Pericardium fibroblast (primary cell): ENCODE measurements at places on chromosomes 5 and 9. TPM values are rescaled to one million over a fixed set of nuclear protein-coding genes. Genes with fewer than 3 reads are reported as not detected.

The SLC34A3 gene
- not detected in 2 replicates for total RNA-seq

The FBXO4 gene
- 6.9 and 7.6 TPM in 2 replicates for total RNA-seq

The C6 gene
- total RNA-seq: 10.0 and 12.7 TPM in 2 replicates

The LRRC19 gene
- total RNA-seq: not detected in 2 replicates

The UNC13B gene
- total RNA-seq: 10.3 and 12.5 TPM in 2 replicates

The SPINK13 gene
- not detected in 2 replicates for total RNA-seq

The CNOT6 gene
- 7.2 and 7.4 TPM in 2 replicates for total RNA-seq

The HSD17B4 gene
- 116 and 130 TPM in 2 replicates for total RNA-seq

The PTGDS gene
- 304 and 428 TPM in 2 replicates for total RNA-seq

The TYRP1 gene
- total RNA-seq: 0.23 TPM in 1 of 2 replicates, not detected in the other

The UAP1L1 gene
- 12.0 and 13.6 TPM in 2 replicates for total RNA-seq

The SLC6A18 gene
- total RNA-seq: not detected in 2 replicates

The TMC1 gene
- total RNA-seq: 1.2 TPM in 1 of 2 replicates, not detected in the other

The FLT4 gene
- 0.12 and 1.8 TPM in 2 replicates for total RNA-seq

The DMRTA1 gene
- 0.12 and 0.17 TPM in 2 replicates for total RNA-seq

The GABRA6 gene
- total RNA-seq: not detected in 2 replicates

The SPATA31A3 gene
- total RNA-seq: not detected in 2 replicates

The TLR4 gene
- 2.6 and 9.4 TPM in 2 replicates for total RNA-seq

The ACER2 gene
- 0.26 and 2.7 TPM in 2 replicates for total RNA-seq

The TNFSF15 gene
- total RNA-seq: 0.26 and 0.35 TPM in 2 replicates

The CYSRT1 gene
- total RNA-seq: 0.17 TPM in 1 of 2 replicates, not detected in the other

The FOXD4L3 gene
- total RNA-seq: not detected in 2 replicates

The ADGRD2 gene
- total RNA-seq: not detected in 2 replicates

The SPATA9 gene
- 0.82 TPM in 1 of 2 replicates, not detected in the other for total RNA-seq

The ARHGEF28 gene
- 7.9 and 8.3 TPM in 2 replicates for total RNA-seq

The PCDHGA7 gene
- total RNA-seq: 4.4 and 5.1 TPM in 2 replicates

The SLC24A2 gene
- not detected in 2 replicates for total RNA-seq

The LHX3 gene
- not detected in 2 replicates for total RNA-seq

The SLC4A9 gene
- total RNA-seq: under 0.01 TPM in 1 of 2 replicates, not detected in the other

The ADAMTS13 gene
- total RNA-seq: 3.7 and 4.4 TPM in 2 replicates

The CATSPER3 gene
- not detected in 2 replicates for total RNA-seq

The ENTR1 gene
- total RNA-seq: 31.6 and 40.7 TPM in 2 replicates

The STKLD1 gene
- total RNA-seq: 0.09 and 3.4 TPM in 2 replicates

The SOX30 gene
- total RNA-seq: 0.77 TPM in 1 of 2 replicates, not detected in the other

The CD180 gene
- 0.12 TPM in 1 of 2 replicates, not detected in the other for total RNA-seq

The DBH gene
- not detected in 2 replicates for total RNA-seq

The OLFM1 gene
- 1.2 and 10.1 TPM in 2 replicates for total RNA-seq
